ENCODE measurements at places on chromosomes 1 and 21.

DNA sequence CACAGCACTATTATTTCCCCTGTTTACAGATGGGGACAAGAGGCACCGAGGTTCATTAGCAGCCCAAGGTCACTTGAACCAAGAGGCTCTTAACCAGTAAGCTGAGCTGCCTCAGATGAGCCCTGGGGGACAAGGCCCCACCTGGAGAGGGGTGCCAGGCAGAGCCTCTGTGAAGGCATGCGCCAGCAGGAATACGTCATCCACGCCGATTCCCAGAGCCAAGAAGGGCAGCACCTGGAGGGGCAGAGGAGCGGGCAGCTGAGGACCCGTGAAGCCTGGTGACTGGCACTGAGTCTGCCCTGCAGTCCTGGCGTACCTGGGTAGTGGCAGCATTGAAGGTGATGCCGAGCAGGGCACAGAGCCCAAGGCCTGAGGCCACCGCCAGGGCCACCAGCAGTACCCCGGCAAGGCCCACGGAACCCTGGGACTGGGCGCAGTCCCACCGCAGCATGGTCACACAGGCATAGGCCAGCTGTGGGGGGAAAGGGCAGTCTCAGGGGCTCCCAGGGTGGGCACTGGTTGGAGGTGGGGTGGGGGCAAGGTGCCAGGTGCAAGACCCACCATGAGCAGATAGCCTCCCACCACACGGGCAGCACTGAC is 14.1 kb downstream of the PTCH2 start:
- no peak for DNase-seq

DNA sequence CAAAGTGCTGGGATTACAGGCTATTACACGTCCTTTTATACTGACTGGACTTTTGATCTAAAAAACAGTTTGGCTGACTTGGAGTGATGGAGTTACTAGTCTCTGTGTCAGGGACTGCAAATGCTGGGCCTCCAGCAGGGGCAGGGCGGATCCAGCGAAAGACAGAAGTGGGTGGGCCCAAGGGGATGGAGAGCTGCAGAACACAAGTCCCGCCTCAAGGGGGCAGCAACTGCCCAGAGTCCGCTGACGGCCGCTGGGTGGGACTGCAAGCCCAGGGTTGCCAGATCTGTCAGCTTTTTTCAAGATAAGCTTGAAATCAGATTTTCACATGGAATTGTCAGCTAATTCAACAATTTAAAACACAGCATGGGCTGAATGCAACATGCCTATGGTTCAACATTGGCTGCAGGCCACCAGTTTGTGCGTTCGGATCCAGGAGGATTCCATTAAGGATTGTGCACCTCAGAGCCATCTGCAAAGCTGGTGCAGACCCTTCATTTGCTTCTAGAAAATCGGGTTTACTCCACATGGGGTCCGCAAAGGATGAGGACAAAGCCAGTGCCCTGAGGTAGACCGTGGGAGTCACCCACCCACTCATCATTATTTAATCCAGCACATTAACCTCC is 10.7 kb downstream of the STMN1 start:
- peak; percentile 85 for DNase-seq

DNA sequence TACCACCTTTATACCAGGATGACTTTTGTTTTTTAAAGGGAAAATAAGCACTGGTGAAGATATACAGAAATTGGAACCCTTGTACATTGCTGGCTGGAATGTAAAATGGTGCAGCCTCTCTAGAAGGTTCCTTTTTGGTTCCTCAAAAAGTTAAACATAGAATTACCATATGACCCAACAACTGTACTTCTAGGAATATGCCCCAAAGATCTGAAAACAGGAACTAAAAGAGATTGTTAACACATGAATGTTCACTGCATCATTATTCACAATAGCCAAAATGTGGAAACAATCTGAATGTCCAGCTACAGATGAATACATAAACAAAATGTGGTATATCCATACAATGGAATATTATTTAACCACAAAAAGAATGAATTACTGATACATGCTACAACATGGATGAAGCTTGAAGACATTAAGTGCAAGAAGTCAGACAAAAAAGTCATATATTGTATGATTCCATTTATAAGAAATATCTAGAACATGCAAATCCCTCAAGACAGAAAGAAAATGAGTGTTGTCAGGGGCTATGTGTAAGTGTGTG is 84.9 kb upstream of the DMRTA2 start:
- DNase-seq = no peak

DNA sequence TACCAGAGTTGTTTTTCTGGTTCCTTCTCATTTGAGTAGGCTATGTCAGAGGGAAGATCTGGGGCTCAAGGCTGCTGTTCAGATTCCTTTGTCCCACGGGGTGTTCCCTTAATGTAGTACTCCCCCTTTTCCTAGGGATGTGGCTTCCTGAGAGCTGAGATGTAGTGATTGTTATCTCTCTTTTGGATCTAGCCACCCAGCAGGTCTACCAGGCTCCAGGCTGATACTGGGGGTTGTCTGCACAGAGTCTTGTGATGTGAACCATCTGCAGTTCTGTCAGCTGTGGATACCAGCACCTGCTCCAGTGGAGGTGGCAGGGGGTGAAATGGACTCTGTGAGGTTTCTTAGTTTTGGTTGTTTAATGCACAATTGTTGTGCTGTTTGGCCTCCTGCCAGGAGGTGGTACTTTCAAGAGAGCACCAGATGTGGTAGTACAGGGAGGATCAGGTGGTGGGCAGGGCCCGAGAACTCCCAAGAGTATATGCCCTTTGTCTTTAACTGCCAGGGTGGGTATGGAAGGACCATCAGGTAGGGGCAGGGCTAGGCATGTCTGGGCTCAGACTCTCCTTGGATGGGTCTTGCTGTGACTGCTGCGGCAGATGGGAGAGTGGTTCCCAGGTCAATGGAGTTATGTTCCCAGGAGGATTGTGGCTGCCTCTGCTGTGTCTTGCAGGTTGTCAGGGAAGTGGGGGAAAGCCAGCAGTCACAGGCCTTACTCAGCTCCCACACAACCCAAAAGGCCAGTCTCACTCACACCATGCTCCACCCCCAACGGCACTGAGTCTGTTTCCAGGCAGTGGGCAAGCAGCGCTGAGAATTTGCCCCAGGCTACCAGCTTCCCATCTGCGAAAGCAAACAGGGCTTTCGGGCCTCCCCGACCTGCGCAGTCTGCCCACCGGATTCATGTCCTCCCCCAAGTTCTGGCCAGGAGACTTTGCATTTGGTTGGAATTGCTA is 64.2 kb downstream of the SERINC2 start:
- no peak for DNase-seq

- no peak for DNase-seq
Observed at GRCh38 chr1:60848583-60849188, 233.7 kb upstream of the NFIA start.

- DNase-seq = no peak
Observed at GRCh38 chr1:155871390-155871789, 12.0 kb downstream of the SYT11 start.

- DNase-seq = no peak
Observed at GRCh38 chr1:210771131-210771530, 362.8 kb downstream of the KCNH1 start.

DNA sequence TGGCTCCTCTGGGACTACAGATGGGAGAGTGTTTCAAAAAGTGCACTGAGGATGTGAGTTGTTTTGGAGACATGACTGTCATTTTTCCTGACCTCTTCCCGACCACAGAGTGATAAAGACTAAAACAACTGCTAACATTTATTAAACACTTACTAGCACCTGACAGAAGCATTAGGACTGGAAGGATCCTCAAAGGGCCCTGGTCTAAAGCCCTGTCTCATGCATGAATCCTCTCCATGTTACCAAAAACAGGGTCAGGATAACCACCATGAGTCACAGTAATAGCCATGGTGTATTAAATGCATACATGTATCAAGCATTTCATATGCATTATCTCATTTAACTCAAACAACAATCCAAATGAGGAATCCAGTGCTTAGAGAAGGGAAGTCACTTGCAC is 11.5 kb downstream of the CYB5RL start:
- DNase-seq = no peak
